ENCODE measurements at places on chromosomes 1 and 21.

DNA sequence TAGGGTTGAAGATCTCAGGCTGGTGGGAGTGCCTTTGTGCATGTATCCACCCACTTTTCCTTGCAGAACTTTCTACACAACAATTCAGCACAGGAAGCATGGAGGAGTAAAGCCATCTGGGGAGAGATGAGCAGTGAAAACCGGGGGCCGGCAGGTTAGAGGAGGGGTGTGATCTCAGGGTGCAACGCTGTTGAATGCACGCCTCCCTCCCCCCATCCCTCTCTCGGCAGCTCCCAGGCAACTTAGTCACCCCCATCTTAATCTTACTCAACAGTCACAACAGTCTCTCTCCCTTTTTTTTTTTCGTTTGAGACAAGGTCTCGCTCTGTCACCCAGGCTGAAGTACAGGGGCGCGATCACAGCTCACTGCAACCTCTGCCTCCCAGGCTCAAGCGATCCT lies 16.6 kb upstream of the ABCG1 start:
- no peak for DNase-seq

DNA sequence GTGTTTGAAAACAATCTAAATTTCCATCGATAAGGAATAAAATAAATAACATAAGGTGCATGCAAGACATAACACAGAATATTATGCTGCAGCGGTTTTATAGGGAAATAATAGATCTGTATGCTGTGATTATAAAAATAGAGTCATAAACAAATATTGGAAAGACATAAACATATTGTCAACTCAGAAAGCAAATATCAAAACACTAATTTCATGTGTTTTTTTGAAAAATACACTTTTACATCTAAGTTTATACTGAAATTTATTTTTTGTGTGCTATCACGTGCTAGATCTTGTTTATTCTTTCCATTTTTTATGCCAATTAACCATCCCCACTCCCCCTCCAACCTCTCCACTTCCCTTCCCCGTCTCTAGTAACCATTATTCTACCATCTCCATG lies 9.4 kb downstream of the OR6K3 start:
- DNase-seq = no peak

DNA sequence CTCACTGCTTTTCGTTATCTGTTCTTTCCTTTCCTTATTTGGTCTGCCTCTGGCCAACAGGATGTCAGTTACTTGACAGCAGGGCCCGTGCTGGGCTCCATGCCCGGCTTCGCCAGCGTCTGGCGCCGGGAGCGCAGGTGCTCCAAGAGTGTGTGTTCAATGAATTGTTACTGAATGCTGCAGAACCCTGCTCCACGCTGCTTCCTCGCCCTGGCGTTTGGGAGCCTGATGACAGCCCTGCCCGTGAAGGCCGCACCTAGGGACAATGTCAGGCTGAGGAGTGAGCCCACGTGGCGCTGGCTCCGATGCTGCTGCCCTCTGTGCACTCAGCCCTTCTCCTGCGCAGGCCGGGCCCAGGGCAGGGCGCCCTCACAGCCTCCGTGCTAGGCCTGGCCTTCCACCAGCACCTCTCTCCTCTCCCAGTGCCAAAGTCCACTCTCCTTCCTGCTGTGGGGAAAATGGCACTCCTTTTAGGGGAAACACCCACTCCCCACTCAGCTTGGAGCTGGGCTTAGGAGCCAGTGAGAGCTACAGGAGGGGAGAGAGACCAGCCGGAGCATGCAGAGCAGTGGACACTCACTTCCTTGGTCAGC lies 51.4 kb downstream of the ACBD3 start:
- no peak for DNase-seq

GRCh38 chr1:23246274-23246673 lies 29.0 kb upstream of the HTR1D start:
- no peak for DNase-seq

DNA sequence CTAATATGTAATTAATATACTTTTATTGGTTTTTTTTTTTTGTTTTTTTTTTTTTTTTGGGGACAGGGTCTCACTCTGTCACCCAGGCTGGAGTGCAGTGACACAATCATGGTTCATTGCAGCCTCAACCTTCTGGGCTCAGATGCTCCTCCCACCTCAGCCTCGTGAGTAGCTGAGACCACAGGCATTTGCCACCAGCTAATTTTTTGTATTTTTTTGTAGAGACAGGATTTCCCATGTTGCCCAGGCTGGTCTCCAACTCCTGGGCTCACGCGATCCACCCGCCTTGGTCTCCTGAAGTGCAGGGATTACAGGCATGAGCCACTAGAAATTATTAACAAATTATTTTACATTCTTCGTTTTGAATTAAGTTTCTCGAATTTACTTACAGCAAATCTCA lies 16.8 kb upstream of the POGZ start:
- no peak for DNase-seq

DNA sequence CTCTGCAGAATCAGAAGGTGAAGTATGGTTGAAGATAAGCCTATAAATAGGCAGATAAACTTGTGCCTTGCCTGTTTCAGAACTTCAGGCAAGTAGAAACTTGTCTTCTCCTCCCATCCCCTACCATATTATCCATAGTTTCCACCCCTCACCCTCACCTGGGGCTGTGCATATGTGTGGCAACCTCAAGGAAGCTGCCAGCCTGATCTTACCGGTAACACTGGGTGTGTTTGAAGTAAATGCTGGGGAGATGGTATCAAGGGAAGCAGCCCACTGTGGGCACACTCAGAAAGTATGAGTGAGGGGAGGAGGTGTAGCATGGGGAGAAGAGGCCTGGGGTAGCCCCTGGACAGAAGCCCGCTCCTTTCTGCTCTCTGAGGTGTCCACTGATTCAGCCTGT lies 14.5 kb downstream of the VANGL2 start:
- DNase-seq = no peak

GRCh38 chr1:64200064-64200463 lies 3.4 kb upstream of the UBE2U start:
- DNase-seq = no peak

DNA sequence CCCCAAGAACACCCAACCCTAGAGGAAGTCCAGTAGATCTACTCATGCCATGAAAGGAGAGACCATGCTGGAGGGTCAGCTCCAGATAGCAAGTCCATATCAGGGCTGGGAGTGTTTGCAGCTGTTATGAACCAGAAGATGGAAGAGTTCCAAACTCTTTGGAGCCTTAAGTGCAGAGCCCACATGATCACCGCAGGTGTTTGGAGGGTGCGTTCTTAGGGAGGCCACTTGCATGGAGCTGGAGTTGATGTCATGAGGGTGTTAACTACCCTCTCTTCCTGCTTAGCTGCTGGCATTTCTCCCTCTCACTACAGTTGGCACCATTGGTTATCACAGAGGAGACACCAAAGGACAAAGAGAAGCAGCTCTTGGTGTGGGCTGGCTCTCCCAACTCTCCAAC lies 616.9 kb downstream of the AJAP1 start:
- DNase-seq = no peak

- DNase-seq = no peak
Measured at GRCh38 chr1:44326024-44326701, 28.9 kb downstream of the ERI3 start.

- DNase-seq = no peak
Measured at GRCh38 chr1:156481527-156481926, 19.0 kb downstream of the MEF2D start.

DNA sequence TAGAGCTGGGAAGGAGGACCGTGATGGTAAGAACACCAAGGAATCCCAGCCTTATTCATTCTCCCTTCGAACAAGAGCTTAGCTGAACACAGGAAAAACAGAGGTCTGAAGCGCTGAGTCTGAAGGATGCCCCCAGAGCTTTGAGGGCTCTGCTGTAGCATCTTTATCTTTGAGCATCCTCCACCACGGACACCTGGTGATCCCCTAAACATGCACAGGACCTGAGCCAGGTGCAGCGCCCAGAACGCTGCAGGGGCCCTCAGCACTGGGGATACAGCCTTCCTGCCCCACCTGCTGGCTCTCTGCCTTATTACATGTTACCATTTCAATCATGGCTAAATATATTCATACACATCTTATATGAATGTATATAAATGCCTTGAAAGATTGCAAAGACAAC lies 7.7 kb upstream of the GPATCH4 start:
- no peak for DNase-seq

DNA sequence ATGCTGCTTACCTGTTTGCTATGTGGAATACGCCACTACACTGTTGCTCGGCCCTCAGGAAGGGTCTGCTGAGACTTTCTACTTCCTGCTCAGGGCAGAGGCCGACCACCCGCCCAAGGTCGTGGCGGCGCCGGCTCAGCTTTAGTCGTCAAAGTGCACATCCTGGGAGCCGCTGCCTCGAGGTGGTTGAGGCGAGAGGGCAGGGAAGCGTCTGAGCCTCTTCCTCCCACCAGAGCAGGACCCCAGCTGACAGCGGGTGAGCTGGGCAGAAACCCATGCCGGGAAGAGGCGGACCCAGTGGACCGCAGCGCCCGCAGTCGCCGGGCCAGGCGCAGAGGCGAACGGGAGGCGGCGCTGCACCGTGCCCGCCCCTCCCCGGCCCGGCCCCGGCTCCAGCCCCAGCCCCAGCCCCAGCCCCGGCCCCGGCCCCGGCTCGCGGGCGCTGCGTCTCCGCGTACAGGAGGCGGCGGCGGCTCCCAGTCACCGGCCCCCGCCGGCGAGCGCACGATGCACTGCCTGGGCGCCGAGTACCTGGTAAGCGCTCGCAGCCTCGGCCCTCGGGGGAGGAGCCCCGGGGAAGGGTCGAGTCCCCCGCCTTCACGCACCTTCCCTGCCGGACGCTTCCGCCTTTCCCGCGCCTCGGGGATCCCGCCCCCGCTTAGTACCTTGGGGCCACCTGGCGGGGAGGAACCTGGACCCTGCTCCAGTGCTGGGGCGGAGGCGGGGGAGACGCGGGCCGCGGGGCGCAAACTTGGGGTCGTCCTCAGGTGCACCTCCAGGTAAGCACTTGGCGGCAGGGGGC lies at the start of gene SLC44A3:
Gene SLC44A3 (plus strand): TSS at position 413 of the 802 bp plus-strand sequence. CDS start 95 bp downstream, at position 508.
- no peak for DNase-seq

GRCh38 chr1:93679546-93679945 lies 2.1 kb downstream of the BCAR3 start:
- no peak for DNase-seq

DNA sequence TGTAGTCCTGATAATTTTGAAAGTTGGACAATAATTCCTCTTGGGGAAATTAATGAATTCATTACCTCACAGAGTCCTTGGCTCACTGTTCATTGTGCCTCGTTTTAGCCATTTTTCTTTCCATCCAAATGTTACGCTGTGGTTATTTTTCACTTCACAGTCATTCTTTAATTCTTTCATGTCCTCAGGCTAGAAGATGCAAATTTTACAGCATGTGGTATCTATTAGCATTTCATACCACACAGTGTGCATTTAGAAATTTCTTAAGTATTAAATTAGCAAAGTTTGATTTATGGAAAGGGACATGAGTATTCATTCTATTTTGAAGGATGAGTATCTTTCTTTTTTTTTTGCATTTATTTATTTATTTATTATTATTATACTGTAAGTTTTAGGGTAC lies 18.4 kb downstream of the OR2L3 start:
- DNase-seq = no peak

DNA sequence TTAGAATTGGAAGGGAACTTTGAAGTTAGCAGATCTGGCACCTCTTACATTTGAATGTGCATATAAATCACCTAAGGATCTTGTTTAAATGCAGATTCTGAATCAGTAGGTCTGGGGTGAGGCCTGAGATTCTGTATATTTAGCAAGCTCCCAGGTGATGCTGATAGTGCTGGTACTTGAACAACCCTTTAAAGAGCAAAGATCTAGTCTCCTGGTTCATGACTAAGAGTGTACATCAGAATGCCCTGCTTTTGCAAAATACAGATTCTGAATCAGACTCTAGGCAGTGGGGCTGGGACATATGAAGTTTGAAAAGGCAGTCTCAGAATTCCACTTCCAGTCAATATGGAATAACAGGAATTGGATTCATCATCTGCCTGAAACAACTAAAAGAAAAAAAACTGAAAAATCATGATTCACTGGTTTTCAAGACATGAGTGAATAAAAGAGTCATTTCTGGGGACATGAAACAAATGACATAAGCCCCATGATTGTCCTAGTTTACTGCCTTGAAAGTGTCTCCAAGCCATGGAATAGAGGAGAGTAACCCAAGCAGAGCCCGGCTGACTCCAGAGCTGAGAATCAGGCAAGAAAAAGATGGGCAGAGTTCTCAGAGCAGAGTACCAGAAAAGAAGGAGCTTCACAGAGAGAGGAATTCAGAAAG lies 149.6 kb upstream of the SGIP1 start:
- no peak for DNase-seq

- no peak for DNase-seq
Measured at GRCh38 chr1:23997812-23998211, 17.7 kb upstream of the SRSF10 start.

GRCh38 chr1:42385283-42385682 lies 4.7 kb downstream of the RIMKLA start:
- no peak for DNase-seq

- DNase-seq = no peak
Measured at GRCh38 chr1:155196893-155197638, 10.6 kb downstream of the THBS3 start.

DNA sequence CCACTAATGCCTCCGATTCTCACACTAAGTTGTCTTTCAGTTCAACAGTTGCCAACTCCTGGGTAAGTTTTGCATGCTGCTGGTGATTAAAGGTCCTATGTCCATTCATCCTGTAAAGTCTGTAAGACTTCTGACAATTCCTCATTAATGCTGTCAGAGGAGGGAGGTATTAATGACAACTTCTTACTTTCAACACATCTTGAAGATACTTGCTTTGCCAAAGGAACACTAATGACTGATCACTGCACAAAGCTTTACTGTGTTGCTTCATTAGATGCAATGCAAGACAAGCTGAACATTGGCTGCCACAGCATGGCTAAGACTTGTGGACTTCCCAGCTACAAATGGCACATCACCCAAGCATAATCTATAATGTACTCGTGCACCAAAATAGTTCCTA lies 114.6 kb upstream of the PRDX6 start:
- no peak for DNase-seq

GRCh38 chr1:244792188-244792850 lies 43.1 kb upstream of the COX20 start:
- no peak for DNase-seq

DNA sequence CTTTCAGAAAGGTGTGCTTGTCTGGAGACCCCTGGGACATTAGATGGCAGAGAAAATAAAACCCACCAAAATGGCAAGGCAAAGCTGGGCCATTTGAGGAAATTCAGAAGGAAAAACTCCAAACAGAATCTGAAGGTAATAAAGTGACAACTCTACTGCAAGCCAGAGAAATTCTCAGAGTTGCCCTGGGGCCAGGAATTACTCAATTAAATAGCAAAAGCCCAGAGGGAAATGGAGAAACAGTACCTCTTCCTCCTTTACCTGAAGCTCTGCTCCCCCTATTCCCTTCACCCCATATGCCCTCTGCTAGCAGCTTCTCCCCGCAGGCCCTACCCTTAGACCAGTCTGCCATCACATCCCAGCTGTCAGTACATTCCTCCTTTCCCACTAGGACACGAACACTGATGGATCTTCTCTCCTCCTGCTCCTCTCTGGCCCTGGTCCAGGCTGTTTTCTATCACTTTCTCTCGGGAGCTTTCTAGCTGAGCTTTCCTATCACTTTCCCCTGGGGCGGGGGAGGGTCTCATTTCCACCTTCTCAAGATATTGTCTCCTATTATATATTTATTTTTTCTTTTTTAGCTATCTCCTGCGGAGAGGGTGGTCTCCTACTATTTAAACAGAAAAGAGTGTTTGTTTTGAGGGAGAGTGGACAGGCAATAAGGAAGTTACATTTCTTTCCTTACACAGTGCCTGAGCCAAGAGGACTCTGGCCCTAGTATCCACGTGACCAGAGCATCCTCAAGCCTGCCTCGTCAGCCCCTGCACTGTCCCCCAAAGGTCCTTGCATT lies 47.7 kb upstream of the RBM15 start:
- DNase-seq = no peak

GRCh38 chr1:218659911-218660677 lies 315.0 kb downstream of the TGFB2 start:
- no peak for DNase-seq

- peak; percentile 71 for DNase-seq
Measured at GRCh38 chr21:31905503-31906451, 33.0 kb downstream of the HUNK start.
